ENCODE measurements at places on chromosomes 7 and 10. TPM values are rescaled to one million over a fixed set of nuclear protein-coding genes. Genes with fewer than 3 reads are reported as not detected.

Gene MYOF
- 97.9 TPM for total RNA-seq

Gene PIP
- not detected for total RNA-seq

Gene SFTPD
- total RNA-seq, result 0.83 TPM

Gene SLC39A12
- total RNA-seq, result not detected

DNA sequence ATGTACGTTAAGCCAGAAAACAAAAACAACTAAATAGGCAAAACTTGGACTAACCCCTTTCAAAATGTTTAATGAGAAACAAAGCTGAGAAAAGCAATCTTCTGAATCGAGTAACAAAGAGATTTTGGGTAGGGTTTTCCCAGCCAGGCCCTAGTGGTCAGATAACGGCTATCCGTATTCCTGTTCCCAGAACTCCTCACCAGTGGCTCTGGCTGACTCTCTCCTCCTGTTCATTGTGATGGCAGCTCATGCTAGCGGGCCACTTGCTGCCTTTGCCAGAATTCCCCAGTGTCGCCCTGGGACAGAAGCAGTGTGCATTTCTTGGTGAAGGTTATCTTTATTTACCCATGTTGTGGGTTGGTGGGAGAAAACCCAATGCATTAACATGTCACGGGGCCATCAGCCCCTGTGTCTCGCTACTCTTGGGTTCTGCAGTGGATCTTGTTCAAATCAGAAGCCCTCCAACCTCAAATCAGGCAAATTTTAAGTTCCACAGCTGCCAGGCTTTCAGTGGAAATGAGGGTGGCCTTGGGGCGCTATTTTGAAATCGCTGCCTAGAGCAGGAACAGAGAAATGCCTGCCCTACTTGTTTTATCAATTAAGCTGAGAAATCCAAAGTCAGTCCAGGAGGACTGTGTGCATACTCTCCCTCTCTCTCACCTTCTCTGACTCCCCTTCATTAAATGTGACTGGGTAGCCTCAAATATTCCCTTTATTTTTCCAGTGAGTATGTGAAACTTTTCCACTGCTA lies 164.5 kb upstream of the NPVF start:
- H3K36me3 ChIP-seq, result no peaks in the 10 kb centered on the region
- no peaks in the 10 kb centered on the region for H3K27me3 ChIP-seq
- DNase-seq, result no peak
- H3K27ac ChIP-seq, result peak overlapping the region; percentile 71

- DNase-seq, result no peak
- H3K27me3 ChIP-seq, result no peaks in the 10 kb centered on the region
- H3K27ac ChIP-seq, result no peak overlapping the region
- no peaks in the 10 kb centered on the region for H3K36me3 ChIP-seq
- no peak overlapping the region for H3K4me3 ChIP-seq
Measured at GRCh38 chr7:28078036-28078901, 102.3 kb downstream of the JAZF1 start.

GRCh38 chr7:115128154-115128553 lies 206.3 kb downstream of the MDFIC start:
- no peaks in the 10 kb centered on the region for H3K4me1 ChIP-seq
- no peaks in the 10 kb centered on the region for H3K36me3 ChIP-seq
- H3K27me3 ChIP-seq, result no peaks in the 10 kb centered on the region
- no peak overlapping the region for H3K4me3 ChIP-seq
- DNase-seq, result no peak

- H3K27ac ChIP-seq, result no peak overlapping the region
- no peak overlapping the region for H3K4me3 ChIP-seq
- H3K36me3 ChIP-seq, result no peaks in the 10 kb centered on the region
- no peaks in the 10 kb centered on the region for H3K27me3 ChIP-seq
- DNase-seq, result no peak
Measured at GRCh38 chr10:77214799-77215198, 422.8 kb downstream of the KCNMA1 start.

DNA sequence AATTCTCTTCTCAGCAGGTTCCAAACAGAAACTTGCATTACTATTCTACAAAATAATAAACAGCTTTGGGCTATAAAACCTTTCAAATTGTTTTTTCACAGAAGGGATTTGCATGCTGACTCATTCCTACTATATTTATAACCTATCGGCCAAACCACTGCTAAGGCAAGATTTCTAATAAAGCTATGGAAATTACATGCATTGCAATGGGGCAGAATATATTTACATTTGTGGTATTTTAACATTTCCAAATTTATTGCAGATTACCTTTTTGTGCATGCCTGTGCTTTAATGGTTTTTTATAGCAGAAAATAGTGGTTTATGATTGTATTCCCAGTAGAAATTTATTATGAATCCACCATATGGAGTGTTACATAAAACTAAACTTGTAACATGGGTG lies 69.0 kb upstream of the NPVF start:
- no peaks in the 10 kb centered on the region for H3K4me1 ChIP-seq
- H3K4me3 ChIP-seq, result no peak overlapping the region
- H3K27me3 ChIP-seq, result no peaks in the 10 kb centered on the region
- H3K36me3 ChIP-seq, result no peaks in the 10 kb centered on the region
- DNase-seq, result no peak

- H3K4me3 ChIP-seq, result no peak overlapping the region
- no peak for DNase-seq
- peak overlapping the region; percentile 63 for H3K27ac ChIP-seq
- H3K27me3 ChIP-seq, result no peaks in the 10 kb centered on the region
Measured at GRCh38 chr7:76089865-76090475, 42.1 kb downstream of the MDH2 start.

- H3K36me3 ChIP-seq, result no peaks in the 10 kb centered on the region
- no peak overlapping the region for H3K4me3 ChIP-seq
- no peaks in the 10 kb centered on the region for H3K27me3 ChIP-seq
- no peak overlapping the region for H3K27ac ChIP-seq
- no peaks in the 10 kb centered on the region for H3K4me1 ChIP-seq
- DNase-seq, result no peak
Measured at GRCh38 chr7:43621729-43622448, 39.0 kb downstream of the STK17A start.

- H3K36me3 ChIP-seq, result no peaks in the 10 kb centered on the region
- H3K4me3 ChIP-seq, result no peak overlapping the region
- peaks cover 10% of the 10 kb centered on the region for H3K4me1 ChIP-seq
- H3K27me3 ChIP-seq, result peaks cover 11% of the 10 kb centered on the region
Measured at GRCh38 chr10:48529331-48529730, 75.5 kb downstream of the ARHGAP22 start.

DNA sequence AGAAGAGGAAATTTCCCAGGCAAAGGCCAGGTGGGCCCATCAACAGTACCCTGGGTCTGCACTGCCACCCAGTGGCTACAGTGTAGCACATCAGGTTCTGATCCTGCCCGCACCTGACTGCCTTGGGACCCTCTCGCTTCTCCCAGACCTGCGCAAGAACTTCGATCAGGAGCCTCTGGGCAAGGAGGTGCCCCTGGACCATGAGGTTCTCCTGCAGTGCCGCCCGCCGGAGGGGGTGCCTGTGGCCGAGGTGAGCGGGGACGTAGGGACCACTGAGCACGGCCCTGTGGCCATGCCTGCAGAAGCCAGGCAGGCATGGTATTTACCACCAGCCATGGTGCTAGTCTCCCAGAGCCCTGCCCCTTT lies 33.9 kb upstream of the SLC29A3 start:
- H3K4me1 ChIP-seq, result no peaks in the 10 kb centered on the region
- no peak overlapping the region for H3K27ac ChIP-seq
- H3K27me3 ChIP-seq, result no peaks in the 10 kb centered on the region
- H3K36me3 ChIP-seq, result peaks cover 100% of the 10 kb centered on the region

GRCh38 chr10:6269953-6270867 lies 67.5 kb downstream of the PFKFB3 start:
- no peak overlapping the region for H3K4me3 ChIP-seq
- H3K4me1 ChIP-seq, result no peaks in the 10 kb centered on the region
- peak overlapping the region; percentile 47 for H3K27ac ChIP-seq
- no peaks in the 10 kb centered on the region for H3K27me3 ChIP-seq
- no peak for DNase-seq
- no peaks in the 10 kb centered on the region for H3K36me3 ChIP-seq

All from esophagus squamous epithelium (tissue), 5 donors.